Left colon (tissue), 2 donors: ENCODE measurements at places on chromosomes 11 and 22.
A peak's percentile ranks its signal among the peaks of the same experiment; 100 is the strongest.

DNA sequence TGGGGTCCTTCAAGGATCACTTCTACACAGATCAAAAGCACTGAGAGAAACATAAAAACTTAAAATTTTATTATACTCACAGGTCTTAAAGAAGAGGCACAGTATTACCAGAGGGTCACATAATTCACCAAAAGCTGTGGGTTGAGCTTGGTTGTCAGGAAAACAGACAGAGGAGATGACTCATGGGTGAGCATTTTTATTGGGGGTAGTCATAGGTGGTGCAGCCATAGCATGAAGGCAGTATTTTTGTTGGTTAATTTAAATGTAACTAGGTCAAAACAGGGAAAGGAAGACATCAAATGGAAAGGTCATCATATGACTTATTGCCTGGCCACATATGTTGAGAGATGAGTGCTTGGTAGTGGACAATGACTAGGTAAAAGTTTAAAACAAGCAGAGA, 24.2 kb downstream of the OR5B17 start:
- DNase-seq: no peak

DNA sequence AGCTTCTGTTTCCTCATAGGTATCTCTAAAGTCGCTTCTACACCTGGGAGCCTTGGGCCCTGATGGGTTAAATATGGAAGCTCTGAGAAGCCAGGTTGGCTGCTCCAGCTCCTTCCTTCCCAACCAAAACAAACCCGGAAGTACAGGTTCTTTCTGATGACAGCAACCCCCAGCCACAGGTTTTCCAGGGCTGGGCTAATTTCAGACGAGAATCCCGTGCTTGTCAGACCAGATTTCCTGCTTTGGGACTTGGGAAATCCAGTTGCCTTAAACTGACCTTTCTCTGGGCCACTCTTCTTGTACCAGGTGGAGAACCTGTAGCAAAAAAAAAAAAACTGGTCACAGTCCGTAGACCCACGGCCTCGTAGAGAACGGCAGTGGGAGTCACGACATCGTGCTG, 51.9 kb downstream of the RBX1 start:
- DNase-seq: no peak

- no peak for DNase-seq
Measured at GRCh38 chr11:111336582-111337256, 38.4 kb downstream of the POU2AF3 start.

GRCh38 chr11:7480113-7480512, 5.2 kb upstream of the OLFML1 start:
- no peak for DNase-seq

DNA sequence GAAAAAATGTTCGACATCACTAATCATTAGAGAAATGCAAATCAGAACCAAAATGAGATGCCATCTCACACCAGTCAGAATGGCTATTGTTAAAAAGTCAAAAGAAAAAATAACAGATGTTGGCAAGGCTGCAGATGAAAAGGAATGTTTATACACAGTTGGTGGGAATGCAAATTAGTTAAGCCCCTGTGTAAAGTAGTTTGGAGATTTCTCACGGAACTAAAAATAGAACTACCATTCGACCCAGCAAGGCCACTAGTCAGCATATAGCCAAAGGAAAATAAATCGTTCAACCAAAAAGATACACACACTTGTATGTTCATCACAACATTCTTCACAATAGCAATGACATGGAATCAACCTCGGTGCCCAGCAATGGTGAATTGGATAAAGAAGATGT, 503.2 kb downstream of the OPCML start:
- no peak for DNase-seq

DNA sequence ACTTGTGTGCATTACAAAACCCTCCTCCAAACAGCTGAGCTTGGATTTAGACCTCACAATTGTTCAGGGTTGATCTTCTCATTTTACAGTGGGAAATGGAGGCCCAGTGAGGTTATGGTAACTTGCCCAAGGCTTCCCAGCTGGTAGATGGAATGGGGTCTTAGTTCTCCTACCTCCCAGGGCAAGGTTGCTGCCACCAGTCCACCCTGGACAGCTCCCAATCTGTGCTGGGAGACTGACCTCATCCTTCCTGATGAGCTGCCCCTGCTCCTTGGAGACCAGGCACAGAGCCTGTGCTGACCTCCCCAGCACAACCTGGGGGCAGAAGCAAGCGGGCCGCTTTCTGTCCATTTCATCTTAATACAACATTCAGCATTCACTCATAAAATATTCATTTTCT, 190.7 kb downstream of the ST3GAL4 start:
- no peak for DNase-seq

DNA sequence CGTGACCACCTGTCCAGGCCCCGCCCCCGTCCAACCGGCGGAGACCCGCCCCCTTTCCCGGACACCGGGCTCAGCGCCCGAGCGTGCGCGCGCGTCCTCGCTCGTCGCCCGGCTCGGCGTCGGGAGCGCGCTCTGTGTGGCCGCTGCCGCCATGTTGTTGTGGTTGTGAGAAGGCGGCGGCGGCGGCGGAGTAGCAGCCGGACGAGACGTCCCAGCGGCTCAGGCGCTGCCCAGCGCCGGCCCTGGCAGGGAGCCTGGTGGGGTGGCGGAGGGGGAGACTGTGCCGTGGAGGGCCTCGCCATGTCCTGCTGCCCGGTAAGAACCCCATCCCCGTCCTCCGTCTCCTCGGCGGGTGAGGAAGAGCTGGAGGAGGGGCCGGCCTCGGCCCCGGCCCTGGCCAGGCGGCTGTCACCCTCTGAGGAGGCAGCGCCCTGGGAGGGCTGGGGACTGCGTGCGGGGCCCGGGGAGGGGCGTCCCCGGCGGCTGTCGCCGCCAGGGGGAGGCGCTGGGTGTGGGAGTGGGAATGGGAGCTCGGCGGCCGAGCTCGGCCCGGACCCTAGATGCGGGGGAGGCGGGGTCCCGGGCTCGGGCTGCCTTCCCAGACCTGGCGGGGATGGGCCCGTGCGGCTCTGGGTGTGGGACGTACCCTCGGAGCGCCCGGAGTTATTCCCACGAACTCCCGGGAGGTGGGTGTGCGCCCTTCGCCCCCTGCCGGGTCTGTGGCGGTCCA, at the start of gene MTMR3:
MTMR3 (plus strand) TSS at position 130 of the 730 bp plus-strand sequence. CDS start 87,886 bp downstream, outside the sequence.
- peak; percentile 94 for DNase-seq

DNA sequence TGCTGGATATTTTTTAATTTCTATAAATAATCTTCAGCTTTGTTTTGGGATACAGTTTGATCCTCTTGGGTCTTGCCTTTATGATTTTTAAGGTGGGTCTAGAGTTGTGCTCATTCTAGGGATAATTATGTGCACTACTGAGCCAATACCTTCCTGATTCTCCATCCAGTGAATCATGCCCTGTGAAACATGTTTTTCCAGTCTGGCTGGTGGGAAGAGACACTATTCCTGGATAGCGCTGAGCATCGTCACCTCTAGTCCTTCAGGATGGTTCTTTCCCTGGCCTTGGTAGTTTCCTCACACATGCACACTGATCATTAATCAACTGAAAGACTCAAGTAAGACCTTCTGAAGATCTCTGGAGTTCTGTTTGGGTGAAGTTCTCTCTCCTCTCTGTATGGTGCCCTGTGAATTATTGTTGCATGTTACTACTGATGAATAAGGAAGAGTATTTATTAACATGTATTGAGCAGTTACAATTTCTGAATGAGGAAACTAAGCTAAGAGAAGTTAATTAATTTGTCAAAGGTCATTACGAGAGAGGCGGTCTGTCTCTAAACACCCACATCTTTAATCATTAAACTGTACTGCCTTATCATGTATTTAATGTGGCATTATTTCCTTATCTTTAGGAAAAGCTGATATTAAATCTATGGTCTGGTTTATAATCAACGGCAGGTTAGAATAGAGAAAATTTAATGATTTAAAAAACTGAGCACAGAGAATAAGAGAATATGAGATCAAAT, 39.1 kb upstream of the LIPT2 start:
- peak; percentile 46 for DNase-seq

DNA sequence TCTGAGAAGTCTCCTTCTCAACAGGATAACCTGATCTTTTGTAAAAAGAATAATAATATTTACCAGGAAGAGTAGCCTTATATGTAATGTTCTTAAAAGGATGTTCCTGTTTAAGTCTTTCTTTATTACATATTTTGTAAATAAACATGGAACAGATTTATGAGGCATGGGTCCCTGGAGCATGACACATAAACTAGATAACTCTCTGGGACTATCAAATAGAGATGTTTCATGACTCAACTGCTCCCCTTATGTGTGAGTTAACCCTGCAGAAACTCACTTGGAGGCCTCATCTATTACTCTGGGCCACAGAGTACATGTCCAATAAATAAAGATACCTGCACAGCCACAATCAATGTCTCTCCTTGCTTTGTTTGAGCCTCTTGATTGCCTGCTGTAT, 64.6 kb downstream of the GDPD4 start:
- DNase-seq: no peak

GRCh38 chr11:15541079-15541478, 426.4 kb downstream of the INSC start:
- DNase-seq: no peak

- no peak for DNase-seq
Measured at GRCh38 chr11:73333173-73333572, 25.1 kb downstream of the ARHGEF17 start.

- DNase-seq: no peak
Measured at GRCh38 chr11:45500451-45500850, 165.0 kb downstream of the CHST1 start.

DNA sequence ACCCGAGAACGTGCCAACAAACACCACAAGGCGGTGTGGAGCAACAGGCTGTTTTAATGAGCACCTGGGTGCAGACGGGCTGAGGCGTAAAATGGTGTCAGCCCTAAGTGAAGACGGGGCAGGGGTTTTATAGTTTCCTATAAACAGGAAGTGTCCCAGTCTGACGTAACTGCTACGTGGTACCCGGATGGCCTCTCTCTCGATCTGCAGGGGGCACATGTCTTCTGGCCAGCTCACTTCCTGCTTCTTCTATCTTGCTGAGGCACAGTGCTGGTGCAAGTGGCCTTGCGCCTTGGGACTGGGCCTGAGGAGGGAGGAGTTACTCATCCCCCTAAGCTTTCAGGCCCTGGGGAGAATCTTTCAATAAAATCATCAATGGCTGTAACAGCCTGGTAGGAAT, 20.9 kb downstream of the OOSP3 start:
- DNase-seq: no peak

- DNase-seq: no peak
Measured at GRCh38 chr11:61618978-61619377, 38.1 kb upstream of the SYT7 start.

DNA sequence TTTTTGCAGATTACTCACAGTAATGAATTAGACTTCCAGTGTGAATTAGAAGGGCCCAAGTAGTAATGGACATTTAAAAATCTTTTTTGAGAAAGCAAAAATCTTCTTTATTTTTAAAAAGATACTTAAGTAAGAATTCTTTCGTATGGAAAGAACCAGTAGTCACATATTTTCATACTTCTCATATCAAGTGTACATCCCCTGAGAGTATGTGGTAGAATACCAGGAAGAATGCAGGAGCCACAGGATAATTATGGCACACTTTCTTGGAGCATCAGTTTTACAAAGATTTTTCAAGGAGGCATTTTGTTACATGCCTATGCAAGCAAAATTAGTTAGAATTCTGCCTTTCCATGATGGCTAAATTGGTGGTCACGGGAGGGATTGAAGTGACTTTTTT, 28.1 kb downstream of the POLD3 start:
- DNase-seq: no peak

- DNase-seq: no peak
Measured at GRCh38 chr11:73399159-73399590, 23.0 kb downstream of the RELT start.

DNA sequence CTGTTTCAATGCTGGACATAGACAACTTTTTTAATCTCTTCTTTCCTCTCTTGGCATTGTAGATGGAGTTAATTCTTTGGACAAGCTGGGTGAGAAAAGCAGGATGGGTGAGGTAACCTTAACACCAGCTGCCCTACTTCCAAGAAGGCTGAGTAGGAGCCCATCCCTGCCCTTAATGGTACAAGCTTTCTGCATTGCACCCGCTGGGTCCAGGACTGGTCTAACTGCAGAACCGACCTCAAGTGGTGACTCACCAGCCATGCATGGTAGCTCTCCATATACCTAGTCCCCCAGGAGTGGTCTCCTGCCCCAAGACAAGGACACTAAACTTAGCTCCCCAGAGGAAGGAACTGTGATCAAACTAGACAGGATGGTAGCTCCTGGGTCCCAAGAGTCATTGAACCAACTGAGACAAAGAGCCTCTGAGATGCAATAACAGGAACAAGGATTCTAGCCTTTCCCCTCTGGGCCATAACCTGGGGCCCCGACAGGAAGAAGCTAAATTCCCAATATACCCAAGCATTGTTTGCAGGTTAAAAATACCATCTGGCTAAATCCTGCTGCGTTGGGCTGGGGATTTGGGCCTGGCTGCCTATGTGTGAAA, 32.1 kb downstream of the RPL27A start:
- DNase-seq: no peak

- DNase-seq: no peak
Measured at GRCh38 chr22:17158176-17158567, 905 bp downstream of the HDHD5 start.

- no peak for DNase-seq
Measured at GRCh38 chr11:47349521-47350095, 2.9 kb downstream of the MYBPC3 start.

GRCh38 chr11:126400479-126400878, 45.0 kb downstream of the ST3GAL4 start:
- DNase-seq: peak; percentile 13

DNA sequence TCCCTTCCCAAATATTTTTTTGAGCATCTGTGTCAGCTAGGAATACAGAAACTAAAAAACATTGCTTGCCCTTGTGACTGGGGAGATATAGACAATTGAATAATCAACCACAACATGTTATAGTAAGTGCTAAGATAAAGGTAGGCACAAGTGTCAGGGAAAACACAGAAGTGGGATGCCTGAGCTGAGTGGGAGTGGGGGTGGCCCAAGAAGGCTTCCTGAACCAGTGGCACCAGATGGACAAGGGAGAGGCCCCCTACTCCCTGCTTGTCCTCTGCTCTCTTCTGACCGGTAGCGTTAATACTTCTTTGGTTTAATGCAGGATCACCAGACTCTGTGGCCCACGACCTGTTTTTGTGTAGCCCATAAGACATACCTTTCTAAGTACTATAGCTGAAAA, 48.8 kb downstream of the PACS1 start:
- DNase-seq: no peak

GRCh38 chr11:110338684-110339083, 42.3 kb upstream of the RDX start:
- no peak for DNase-seq

DNA sequence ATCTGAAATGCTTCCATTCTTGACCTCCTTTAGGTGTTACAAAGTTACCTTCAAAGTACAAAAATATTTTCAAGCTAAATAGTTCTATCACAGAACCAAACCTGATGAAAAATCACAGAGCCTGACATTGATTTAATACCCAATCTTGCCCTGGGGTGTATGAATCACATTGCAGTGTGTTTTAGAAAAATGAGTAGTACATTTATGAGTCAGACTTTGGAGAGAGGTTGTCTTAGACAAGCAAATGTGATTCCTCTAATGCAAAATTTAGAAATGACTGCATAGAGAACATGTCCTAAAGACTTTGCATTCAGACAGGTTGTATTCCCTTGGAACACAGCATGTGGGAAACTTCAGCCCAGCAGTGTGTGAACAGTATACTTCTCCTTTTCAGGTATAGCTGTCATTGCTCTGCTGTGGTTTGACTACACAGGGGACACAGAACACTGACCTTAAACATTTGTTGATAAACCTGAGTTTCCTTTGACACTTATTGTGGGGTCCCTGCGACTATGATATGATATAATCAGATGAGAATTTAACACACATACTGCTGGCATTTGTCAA, 972.1 kb downstream of the JRKL start:
- no peak for DNase-seq
